ENCODE measurements at places on chromosomes 7 and 10. TPM values are rescaled to one million over a fixed set of nuclear protein-coding genes. Genes with fewer than 3 reads are reported as not detected.

GSTO2 gene
- 5.6 TPM for total RNA-seq

GRCh38 chr7:159141660-159142059 is 3.0 kb downstream of the VIPR2 start:
- H3K27ac ChIP-seq = no peak overlapping the region
- no peak for DNase-seq
- H3K36me3 ChIP-seq = no peaks in the 10 kb centered on the region
- H3K27me3 ChIP-seq = no peaks in the 10 kb centered on the region

- H3K4me1 ChIP-seq = no peaks in the 10 kb centered on the region
- DNase-seq = no peak
- H3K4me3 ChIP-seq = no peak overlapping the region
- no peaks in the 10 kb centered on the region for H3K36me3 ChIP-seq
Observed at GRCh38 chr7:129553899-129554461, 51.6 kb downstream of the SMKR1 start.

CDC14C gene
- total RNA-seq = not detected

HTRA1 gene
- 153 TPM for total RNA-seq

SYT15 gene
- total RNA-seq = 6.5 TPM

DNA sequence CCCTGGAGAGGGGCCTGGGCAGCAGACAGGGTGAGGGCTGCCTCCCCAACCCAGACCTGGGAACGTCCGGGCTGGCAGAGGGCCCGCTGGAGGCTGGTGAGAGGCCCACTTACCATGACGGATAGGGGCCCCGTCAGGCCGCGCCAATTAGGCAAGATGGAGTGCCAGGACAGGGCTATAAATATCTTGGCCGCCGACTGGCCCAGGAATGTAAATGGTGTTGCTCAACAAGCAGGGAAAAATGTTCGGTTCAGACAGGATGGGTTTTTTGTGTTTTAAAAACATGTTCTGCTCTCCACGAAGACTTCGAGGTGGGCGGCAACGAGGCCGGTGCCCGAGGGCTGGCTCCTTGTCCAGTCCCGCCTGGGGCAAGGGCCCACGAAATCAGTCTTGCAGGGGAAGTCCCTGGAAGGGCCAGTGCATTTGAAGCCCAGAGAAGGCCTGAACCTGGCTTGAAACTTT is 35.8 kb upstream of the ELN start:
- DNase-seq = peak; percentile 78
- H3K36me3 ChIP-seq = no peaks in the 10 kb centered on the region
- H3K4me1 ChIP-seq = no peaks in the 10 kb centered on the region
- H3K27ac ChIP-seq = peak overlapping the region; percentile 63

DNA sequence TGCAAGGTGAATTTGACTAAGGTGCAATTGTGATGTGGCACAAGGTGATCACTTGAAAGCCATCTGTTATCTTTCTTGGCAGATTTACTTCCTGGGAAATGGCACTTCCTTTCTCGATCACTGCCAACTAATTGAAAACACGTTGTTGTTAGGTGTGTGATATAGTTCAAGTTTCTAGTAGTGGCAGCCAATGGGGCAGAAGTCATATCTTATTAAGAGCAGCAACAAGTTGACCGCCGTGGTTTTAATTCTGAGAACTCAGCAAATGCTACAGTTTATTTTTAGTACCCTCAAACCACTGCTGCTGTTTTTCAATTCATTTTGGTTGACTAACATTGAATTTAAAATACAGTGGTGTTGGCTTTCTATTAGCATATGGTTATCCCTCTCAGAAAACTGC is 1.6 kb downstream of the CHN2 start:
- no peaks in the 10 kb centered on the region for H3K4me1 ChIP-seq
- no peak overlapping the region for H3K27ac ChIP-seq
- no peaks in the 10 kb centered on the region for H3K36me3 ChIP-seq
- no peaks in the 10 kb centered on the region for H3K27me3 ChIP-seq
- no peak overlapping the region for H3K4me3 ChIP-seq

ZNF786 gene
- 6.2 TPM for total RNA-seq

CRTAC1 gene
- total RNA-seq = 0.29 TPM

AGR2 gene
- not detected for total RNA-seq

DNA sequence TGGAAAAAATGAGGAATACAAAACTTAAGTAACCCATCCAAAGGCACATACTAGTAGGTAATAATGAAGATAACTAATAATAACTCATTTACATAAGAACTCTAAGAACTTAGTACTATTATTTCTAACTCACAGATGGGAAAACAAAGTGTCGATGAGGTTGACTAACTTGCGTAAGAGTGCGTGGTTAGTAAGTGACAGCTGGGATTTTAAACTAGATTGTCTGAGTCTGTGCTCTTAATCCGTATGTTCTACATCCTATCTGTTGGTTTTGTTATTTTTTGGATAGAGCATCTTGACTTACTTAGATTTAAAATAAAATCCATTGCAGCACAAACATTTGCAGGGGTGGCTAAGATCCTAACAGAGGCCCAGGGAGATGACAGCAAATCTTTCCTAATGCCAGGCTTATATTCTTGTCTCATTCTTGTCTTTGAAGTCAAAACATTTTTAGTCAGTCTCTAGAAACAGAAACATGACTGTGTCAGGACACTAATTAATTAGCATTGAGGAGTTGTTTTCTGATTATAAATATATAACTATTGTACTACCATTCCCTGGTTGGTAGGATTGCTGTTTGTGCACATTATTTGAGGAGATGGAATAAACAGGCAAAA is 11.7 kb downstream of the RPA3 start:
- H3K4me3 ChIP-seq = no peak overlapping the region
- no peaks in the 10 kb centered on the region for H3K27me3 ChIP-seq
- DNase-seq = no peak
- H3K4me1 ChIP-seq = no peaks in the 10 kb centered on the region
- no peaks in the 10 kb centered on the region for H3K36me3 ChIP-seq

EPDR1 gene
- total RNA-seq = 14.4 TPM

GRCh38 chr7:55026086-55026790 is 7.4 kb downstream of the EGFR start:
- DNase-seq = no peak
- H3K27me3 ChIP-seq = no peaks in the 10 kb centered on the region
- H3K4me1 ChIP-seq = no peaks in the 10 kb centered on the region
- no peaks in the 10 kb centered on the region for H3K36me3 ChIP-seq

Measured in uterus (tissue), 4 donors.